ENCODE measurements at places on chromosomes 3 and 15.

- DNase-seq, result no peak
Measured at GRCh38 chr3:93910097-93910496, 63.6 kb downstream of the PROS1 start.

- no peak for DNase-seq
Measured at GRCh38 chr15:32838338-32838737, 120.5 kb downstream of the GREM1 start.

DNA sequence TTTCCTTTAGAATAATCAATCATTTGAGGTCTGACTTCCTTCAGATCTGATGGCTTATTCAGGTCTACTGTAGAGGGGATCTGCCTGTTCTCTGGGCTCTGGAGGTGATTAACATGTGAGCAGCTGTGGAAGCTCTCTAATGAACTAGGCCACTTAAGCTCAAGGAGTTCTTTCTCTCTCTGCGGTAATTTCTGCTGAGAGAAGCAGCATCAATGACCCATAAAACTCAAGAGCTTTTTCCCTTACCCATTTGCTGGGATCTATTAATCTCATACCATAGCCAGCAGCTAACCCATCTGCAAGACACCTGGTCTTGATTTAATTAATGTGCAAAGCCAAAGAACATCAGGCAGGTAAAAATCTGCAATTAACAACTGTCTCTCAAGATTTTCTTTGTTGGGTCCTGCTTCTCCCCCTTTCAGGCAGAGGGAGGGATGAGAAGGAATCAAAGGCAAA is 73.2 kb upstream of the DLG1 start:
- DNase-seq, result no peak

DNA sequence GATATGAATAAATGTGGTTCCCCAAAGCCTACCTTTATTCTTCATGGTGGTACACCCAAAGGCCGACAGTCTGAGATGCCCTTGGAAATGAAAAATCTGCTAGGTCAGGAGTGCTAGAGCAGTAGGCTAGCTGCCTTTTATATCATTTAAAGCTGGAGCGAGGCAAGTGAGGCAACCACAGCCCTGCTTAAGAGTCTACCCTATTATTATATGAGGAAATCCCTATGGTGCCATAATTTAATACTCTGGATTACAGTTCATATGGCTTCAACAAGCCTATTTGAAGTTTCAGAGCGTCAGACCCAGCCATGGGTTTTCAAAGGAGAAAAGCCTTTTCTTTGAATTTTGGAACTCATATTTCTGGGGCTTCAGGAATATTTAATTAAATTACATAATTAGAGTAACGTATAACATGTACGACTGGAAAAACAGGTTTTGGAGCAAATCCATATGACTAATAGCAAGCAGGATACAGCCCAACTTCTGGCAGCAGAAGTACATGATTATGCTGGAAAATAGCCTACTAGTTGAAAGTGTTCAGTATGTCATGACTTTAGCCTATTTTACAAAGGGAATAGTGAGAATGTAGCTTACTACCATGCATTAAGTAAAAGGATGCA is 18.0 kb upstream of the SLTM start:
- DNase-seq, result no peak

GRCh38 chr3:159632128-159632527 is 356.5 kb upstream of the IL12A start:
- DNase-seq, result no peak

- DNase-seq, result peak; percentile 40
Measured at GRCh38 chr3:69085833-69086722, 1.3 kb downstream of the ARL6IP5 start.

- DNase-seq, result no peak
Measured at GRCh38 chr15:41160639-41161315, 44.7 kb upstream of the INO80 start.

- DNase-seq, result no peak
Measured at GRCh38 chr3:131178710-131179375, 152.2 kb downstream of the NEK11 start.

DNA sequence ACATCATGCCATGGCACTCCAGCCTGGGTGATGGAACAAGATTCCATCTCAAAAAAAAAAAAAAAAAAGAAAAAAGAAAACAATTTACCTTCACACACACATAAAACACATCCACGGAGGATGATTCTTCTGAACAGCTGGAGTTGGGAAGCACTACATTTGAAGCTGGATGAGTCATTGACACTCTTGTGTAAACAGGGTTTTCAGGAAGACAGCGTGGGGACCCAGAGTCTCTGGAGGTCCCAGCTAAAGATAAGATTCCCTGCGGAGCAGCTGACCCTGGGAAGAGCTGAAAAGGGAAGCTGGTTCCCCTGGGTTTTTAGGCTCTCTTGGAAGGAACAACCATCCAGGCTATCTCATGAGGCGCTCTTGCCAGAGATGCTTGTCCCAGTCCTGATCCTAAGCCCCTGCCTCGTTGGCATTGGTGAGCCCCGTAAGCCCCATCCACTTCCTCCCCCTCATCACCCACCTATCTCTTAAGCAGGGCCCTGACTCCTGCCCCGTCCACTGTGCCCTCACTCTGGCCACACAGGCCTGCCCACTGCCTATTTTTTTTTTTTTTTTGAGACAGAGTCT is 32.0 kb upstream of the FURIN start:
- DNase-seq, result no peak

DNA sequence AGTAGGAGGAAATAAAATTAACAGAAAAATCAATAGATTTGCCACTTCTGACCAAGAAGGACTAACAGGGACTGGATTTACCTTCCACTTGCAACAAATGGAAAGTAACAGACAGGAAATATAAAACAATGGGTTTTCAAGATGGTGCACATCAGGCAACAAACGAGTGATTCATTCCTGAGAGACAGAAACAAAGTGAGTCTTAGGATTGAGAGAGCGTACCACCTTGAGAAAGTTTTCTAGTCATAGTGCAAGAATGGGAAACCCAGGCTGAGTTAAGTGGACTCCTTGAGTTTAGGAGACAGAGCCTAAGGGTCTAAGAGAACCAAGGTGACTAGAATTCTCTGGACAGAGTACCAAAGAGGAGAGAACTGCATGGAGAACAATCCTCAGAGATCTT is 101.7 kb downstream of the PPP2R3A start:
- no peak for DNase-seq

DNA sequence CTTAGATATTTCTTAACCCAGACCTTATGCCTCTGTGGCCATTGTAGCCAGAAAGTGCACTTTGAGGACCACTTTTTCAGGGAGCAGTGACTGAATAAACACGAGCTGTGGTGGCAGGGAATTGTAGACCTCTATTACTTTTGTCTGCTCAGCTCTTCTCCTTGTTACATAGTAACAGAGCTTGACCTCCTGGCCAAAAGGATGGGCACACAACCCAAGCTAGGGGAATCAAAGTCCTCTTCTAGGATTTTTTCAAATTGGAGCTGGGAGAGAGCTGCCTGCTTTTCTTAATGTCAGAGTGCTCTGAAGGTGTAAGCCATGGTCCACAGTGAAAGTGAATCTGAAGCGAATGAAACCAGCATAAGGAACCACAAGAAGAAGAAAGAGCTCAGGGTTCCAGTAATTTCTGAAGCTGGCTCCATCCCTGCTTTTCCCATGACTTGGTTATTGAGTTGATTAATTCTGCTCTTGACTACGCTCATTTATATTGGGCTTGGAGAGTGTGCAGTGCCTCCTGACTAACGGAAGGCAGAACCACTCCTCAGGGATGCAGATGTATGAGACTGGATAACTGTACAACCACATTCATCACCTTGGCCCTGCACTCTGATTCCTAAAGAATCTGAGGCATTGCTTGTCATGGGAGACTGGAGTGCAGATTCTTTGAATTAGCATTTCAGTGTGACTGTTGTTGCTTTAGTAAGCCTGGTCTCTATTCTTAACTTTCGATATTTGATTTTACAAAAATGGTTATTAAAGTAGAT is 60.9 kb downstream of the TLNRD1 start:
- DNase-seq, result no peak

DNA sequence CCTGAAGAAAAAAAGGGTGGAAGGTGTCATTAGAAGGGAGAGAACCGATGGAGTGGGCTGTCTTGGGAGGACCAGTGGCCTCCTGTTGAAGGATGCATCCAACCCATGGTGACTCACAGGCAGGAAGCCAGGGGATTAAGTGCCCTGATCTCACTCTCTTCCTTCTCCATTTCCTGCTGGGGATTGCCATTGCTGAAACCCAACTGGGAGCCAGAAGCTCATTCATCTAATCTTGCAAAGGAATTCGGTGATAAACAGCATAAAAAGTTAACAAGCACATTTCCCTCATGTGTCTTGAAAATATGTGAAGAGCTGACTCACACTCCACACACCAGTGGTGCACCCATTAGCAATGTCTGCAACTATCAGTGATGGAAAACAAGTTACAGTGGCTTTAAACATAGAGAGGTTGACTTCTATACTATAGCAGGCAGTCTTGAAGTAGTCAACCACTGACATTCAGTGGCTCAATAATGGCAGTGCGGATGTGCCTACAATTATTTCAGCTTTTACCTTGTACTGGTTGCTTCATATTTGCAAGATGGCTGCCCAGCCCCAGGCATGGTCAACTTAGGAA is 12.8 kb upstream of the CSRNP1 start:
- DNase-seq, result no peak

DNA sequence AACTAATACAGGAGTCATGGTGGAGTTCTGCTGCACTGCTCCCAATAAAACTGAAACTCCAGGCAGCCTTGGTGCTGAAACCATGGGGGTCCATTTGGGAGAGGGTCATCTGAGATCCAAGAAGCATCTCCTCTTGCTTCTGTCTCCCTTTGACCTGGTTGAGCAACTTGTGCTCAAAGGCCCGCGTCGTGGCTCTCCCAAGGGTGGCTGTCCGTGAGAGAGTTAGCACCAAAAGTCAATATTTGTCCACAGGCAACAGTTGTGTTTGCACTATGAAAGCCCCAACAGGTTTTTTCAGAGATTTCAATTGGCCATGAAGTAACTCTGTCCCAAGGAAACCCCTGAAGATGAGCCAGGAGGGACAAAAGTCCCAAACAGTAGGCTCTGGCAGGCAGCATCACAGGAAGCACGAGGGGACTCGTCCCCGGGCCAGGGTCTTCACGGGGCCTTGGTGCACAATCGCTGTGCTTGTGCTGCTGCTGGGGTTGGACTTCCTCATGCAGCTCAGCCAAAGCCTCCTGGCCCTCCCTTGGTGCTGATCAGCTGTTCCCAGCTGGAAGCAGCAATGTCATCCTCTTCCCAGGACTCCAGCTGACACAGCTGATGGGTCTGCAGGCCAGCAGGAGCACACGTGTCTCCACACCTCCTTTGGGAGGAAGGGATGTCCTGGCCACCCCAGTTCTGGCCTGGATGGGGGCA is 39.4 kb upstream of the WNT5A start:
- DNase-seq, result no peak

- no peak for DNase-seq
Measured at GRCh38 chr15:28096670-28097431, 2.3 kb downstream of the OCA2 start.

GRCh38 chr3:157261000-157261399 is 101.1 kb upstream of the CCNL1 start:
- no peak for DNase-seq

- DNase-seq, result no peak
Measured at GRCh38 chr15:58981808-58982475, 5.5 kb upstream of the RNF111 start.

GRCh38 chr3:83403927-83404326 is 1554.9 kb upstream of the CADM2 start:
- DNase-seq, result no peak

DNA sequence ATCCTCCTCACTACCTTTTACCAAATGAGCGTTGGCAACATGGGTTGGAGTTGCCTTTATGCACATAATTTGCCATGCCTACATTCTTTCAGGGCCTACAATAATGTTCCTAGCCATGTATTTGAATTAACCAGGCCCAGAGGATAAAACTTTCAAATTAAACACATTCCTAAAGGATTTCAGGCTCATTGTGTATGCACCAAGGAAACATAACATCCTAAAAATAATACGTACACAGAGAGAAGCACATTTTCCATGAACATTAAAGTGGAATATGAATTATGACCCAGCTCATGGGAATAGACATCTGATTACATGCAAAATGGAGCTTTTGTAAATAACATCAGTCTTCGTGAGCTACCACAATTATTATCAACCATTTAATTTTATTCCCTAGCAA is 203.3 kb downstream of the RORA start:
- DNase-seq, result no peak

DNA sequence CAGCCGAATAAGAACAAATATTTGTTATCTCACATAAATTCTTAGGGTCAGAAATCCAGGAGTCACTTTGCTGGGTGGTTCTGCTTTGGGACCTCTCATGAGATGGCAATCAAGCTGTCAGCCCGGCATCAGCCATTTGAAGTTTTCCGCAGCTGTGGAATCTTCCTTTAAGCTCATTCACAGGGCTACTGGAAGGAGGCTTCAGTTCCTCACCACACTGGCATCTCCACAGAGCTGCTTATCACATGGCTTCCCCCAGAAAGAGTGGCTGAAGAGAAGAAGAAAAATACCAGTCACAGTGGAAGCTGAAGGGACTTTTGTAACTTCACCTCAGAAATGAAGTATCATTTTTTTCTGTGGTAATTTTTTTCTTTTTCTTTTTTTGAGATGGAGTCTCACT is 267.7 kb downstream of the CHL1 start:
- no peak for DNase-seq

DNA sequence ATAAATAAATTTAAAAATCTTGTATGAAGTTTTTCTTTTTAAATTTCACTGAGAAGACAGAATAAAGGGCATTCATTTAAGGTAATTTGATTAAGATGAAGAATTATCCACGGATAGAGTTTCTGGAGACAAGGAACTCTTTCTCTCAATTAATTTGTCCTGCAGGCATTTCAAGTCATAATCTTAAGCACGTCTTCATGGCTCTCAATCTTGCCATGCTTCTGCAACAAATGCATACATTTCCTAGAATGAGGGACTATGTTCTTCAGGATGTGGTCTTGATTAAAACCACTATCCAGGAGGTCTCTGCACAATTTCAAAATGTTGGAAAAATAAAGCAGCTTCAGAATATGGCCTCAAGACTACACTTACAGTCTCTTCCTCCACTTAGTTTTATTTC is 67.6 kb upstream of the LSAMP start:
- DNase-seq, result no peak

DNA sequence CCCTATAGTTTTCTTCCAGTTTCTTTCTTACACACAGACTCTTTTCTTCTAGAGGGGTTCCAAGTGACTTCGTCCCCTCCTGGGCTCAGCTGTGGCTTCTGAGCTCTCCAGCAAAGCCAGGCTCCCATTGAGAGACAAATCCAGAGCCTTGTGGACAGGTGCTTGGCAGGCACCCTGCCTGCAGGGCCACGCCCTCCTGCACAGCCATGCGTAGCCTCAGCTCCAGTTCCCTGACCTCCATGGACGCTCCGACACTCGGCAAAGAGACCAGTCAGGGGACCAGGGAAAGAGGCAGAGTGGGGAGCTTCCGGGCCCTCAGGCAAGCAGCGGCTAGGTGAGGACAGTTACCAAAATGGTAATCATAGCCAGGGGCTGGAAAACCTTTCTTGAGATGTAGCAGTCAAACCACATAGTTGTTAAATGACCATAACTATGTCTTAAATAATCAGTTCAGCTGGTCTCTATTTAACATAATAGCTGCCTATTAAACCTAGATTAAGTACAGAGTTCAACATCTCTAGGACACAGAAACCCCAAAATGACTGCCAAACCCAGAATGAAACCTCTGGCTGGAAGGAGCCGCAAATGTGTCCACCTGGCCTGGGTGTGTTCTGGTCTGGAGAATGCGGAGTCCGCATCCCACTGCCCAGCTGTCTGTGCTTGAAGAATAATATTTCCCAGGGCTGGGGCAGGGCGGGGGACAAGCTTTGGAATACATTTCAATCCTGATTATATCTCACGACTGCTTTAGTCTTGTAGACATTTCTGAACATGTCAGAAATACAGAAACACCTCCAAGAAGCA is 69.3 kb upstream of the RGMA start:
- no peak for DNase-seq

- DNase-seq, result no peak
Measured at GRCh38 chr3:8320711-8321458, 180.7 kb upstream of the LMCD1 start.

GRCh38 chr3:26562021-26562768 is 60.4 kb upstream of the LRRC3B start:
- no peak for DNase-seq
